ENCODE measurements at places on chromosomes 2 and 18. TPM values are rescaled to one million over a fixed set of nuclear protein-coding genes. Genes with fewer than 3 reads are reported as not detected.

DNA sequence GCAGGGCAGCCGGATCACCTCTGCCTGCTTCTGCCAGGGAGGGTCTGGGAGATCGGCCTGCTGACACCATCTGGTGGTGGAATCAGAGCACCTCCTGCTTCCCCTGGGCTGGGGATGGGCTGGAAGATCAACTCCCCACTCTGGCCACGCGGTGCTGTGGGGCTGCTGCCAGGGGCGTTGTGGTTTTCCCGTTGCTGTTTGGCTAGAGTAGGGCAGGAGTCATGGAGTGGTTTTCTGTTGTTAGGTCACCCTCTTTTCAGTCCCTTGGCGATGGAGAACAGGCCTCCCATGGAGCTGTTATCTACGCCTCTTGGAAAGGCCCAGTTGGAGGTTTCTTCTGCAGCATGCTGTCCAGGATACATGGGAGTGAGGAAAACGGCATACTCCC lies 15.2 kb downstream of the BCL2L11 start:
- DNase-seq = no peak
- no peaks in the 10 kb centered on the region for H3K36me3 ChIP-seq
- peaks cover 11% of the 10 kb centered on the region for H3K4me1 ChIP-seq
- H3K27ac ChIP-seq = peak overlapping the region; percentile 6
- H3K4me3 ChIP-seq = no peak overlapping the region
- H3K27me3 ChIP-seq = no peaks in the 10 kb centered on the region

DNA sequence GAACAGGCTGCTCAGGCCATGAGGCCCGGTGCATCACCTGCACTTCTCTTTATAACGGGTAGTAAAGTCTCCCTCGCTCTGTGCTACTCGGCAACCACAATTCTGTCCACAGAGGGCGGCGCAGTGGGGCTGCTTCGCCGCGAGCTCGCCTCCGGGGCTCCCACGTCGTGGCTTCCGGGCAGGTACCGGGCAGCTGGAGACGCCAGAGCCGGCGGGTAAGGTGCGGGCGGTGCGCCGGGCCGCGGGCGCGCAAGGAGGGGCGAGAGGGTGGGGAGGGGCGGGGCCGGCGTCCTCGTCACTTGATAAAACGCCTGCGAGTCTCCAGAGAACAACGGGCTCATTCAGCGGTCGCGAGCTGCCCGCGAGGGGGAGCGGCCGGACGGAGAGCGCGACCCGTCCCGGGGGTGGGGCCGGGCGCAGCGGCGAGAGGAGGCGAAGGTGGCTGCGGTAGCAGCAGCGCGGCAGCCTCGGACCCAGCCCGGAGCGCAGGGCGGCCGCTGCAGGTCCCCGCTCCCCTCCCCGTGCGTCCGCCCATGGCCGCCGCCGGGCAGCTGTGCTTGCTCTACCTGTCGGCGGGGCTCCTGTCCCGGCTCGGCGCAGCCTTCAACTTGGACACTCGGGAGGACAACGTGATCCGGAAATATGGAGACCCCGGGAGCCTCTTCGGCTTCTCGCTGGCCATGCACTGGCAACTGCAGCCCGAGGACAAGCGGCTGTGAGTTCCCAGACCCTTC lies at the start of gene ITGA6:
TSS of gene ITGA6 (plus strand) at position 331 of the 734 bp plus-strand sequence.
- H3K4me3 ChIP-seq = peak within 1 kb of the TSS; percentile 77
- H3K36me3 ChIP-seq = no peaks in the 10 kb centered on the region
- H3K27me3 ChIP-seq = no peaks in the 10 kb centered on the region
- H3K27ac ChIP-seq = peak within 1 kb of the TSS; percentile 85
- peak; percentile 62 for DNase-seq

DSG2 gene
- 125 TPM for total RNA-seq

DNA sequence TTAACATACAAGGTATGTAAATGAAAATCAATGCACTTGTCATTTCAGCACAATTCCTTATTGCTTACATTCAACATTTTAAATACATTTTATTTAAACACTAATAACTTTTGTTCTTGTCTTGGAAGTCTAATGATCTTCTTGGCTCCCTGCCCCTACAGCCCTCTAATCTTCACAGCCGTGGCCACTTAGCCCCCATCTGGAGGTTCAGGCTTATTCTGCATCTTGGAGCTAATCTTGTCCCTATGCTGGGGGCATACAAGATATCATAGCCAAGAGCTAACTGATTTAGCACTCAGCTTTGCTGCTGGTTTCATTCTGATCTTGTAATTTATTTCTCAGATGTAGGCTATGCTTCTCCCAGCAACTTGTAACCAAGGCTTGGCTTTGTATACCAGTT lies 140.8 kb downstream of the TMEFF2 start:
- no peak overlapping the region for H3K27ac ChIP-seq
- H3K36me3 ChIP-seq = no peaks in the 10 kb centered on the region
- no peaks in the 10 kb centered on the region for H3K27me3 ChIP-seq
- no peaks in the 10 kb centered on the region for H3K4me1 ChIP-seq

DNA sequence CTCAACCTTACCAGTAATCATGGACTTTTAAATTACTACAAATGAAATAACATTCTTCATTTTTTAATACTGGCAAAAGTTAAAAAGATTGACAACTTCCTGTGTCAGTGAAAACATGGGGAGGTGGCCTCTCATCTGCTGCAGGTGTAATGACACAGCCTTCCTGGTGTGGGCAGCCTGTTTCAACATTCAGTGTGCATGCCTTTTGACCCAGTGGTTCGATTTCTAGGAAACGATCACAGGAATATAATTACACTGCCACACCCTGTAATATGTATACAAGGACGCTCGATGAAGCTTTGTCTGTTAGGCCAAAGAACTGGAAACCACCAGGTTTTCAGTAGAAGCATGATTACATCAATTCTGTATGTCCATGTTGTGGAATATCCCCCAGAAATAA lies 68.7 kb downstream of the MTHFD2 start:
- H3K4me3 ChIP-seq = no peak overlapping the region
- H3K27me3 ChIP-seq = no peaks in the 10 kb centered on the region
- H3K27ac ChIP-seq = no peak overlapping the region
- H3K4me1 ChIP-seq = no peaks in the 10 kb centered on the region
- H3K36me3 ChIP-seq = no peaks in the 10 kb centered on the region

GRCh38 chr2:70785137-70785911 lies 5.1 kb downstream of the FIGLA start:
- H3K27ac ChIP-seq = no peak overlapping the region
- H3K36me3 ChIP-seq = no peaks in the 10 kb centered on the region
- DNase-seq = no peak
- H3K4me3 ChIP-seq = no peak overlapping the region
- no peaks in the 10 kb centered on the region for H3K4me1 ChIP-seq

- no peak overlapping the region for H3K27ac ChIP-seq
- no peak overlapping the region for H3K4me3 ChIP-seq
- H3K4me1 ChIP-seq = no peaks in the 10 kb centered on the region
- H3K27me3 ChIP-seq = no peaks in the 10 kb centered on the region
- no peak for DNase-seq
- no peaks in the 10 kb centered on the region for H3K36me3 ChIP-seq
These were observed 1115.3 kb downstream of the LRP1B start for GRCh38 chr2:141015341-141016047.

DNA sequence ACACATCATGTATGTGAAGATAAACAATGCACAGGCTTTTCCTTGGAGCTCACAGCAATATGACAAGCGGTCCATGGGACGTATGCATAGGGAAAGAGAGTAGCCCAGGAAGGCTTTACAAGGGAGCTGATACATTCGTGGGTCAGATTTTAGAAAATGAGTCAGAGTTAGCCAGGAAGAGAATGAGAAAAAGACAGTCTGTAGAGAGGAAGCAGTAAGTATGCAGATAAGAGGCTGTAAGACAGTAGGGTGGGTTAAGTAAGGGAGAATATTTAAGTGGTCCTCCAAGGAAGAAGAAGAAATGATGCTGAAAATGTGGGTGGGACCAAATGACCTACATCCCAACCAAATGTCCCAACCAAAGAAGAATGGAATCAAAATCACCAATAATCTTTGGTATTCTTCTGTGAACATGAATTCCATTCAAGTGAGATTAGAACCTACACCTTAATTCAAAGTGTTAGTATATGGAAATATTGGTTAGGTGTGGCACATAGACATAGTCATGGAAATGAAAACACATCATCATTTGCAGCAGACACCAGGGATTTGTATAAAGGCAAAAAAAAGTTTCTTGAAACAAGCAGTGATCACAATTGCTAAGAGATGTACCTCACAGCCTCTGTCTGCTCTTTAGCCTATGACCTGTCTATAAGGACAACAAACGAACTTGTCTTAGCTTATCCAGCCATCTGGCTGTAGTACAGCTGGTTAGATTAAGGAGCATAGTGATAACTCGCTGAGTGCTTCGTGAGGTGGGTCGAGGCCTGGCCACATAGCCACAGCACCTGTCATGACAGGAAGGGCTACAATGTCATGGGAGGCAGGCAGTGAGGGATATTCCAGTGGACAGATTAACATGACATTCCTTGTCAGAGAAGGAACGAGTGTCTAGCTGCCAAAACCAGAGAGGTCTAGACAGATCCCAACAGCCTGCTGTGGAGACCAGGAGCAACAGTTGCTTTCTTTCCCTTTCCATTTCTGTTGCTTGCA lies 133.6 kb downstream of the ALK start:
- no peak for DNase-seq
- no peaks in the 10 kb centered on the region for H3K4me1 ChIP-seq
- no peaks in the 10 kb centered on the region for H3K36me3 ChIP-seq
- H3K27me3 ChIP-seq = no peaks in the 10 kb centered on the region

NDUFV2 gene
- total RNA-seq = 113 TPM

GRCh38 chr2:8477552-8478470 lies 204.0 kb upstream of the ID2 start:
- H3K36me3 ChIP-seq = no peaks in the 10 kb centered on the region
- H3K27ac ChIP-seq = peak overlapping the region; percentile 85
- DNase-seq = no peak

TGFA gene
- total RNA-seq = 4.9 TPM

- H3K27ac ChIP-seq = no peak overlapping the region
- H3K27me3 ChIP-seq = no peaks in the 10 kb centered on the region
- no peaks in the 10 kb centered on the region for H3K4me1 ChIP-seq
These were observed 632.3 kb downstream of the LRP1B start for GRCh38 chr2:141498561-141498960.

DNA sequence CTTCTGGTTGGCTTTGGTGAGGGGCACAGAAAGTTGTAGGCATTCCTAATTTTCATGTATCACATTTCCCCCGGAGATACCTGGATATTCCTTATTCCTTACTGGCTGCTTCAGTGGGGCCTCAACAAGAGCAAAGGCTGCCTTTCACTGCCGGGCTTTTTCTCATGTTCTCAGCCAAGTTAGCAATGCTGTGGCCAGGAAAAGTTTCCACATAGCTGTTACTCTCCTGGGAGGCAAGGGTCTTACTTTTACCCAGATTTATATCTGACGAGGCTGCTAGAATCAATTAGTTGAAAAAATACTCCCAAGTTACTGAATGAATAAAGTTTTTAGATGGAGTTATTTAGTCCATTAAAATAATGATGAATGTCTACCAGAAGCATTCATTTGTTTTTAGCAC lies 230.5 kb downstream of the ZNF407 start:
- no peak overlapping the region for H3K27ac ChIP-seq
- no peaks in the 10 kb centered on the region for H3K4me1 ChIP-seq
- no peak overlapping the region for H3K4me3 ChIP-seq
- no peaks in the 10 kb centered on the region for H3K27me3 ChIP-seq

DNA sequence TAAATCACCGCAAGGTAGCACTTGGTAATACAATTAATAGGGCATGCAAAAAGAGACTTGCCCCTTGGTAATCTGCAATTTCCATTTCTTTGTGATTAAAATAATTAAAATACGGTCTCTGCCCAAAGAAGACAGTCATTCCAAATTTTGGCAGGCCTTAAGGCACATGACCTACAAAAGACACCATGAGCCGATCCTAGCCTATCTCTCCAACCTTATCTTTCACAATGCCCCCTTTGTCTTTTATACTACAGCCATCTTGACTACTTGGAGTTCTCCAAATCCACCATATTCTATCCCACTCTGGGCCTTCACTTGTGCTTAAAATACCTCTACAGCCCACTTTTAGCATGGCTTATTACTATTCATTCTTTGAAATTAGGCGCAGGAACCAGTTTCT lies 23.3 kb downstream of the CFAP210 start:
- no peak overlapping the region for H3K27ac ChIP-seq
- H3K36me3 ChIP-seq = no peaks in the 10 kb centered on the region
- no peak overlapping the region for H3K4me3 ChIP-seq
- H3K4me1 ChIP-seq = no peaks in the 10 kb centered on the region

- H3K27me3 ChIP-seq = no peaks in the 10 kb centered on the region
- H3K4me3 ChIP-seq = no peak overlapping the region
- DNase-seq = no peak
- no peaks in the 10 kb centered on the region for H3K4me1 ChIP-seq
These were observed 137.6 kb upstream of the HNMT start for GRCh38 chr2:137826373-137827372.

SLC38A11 gene
- total RNA-seq = 6.7 TPM

SCN7A gene
- total RNA-seq = 12.1 TPM

DNA sequence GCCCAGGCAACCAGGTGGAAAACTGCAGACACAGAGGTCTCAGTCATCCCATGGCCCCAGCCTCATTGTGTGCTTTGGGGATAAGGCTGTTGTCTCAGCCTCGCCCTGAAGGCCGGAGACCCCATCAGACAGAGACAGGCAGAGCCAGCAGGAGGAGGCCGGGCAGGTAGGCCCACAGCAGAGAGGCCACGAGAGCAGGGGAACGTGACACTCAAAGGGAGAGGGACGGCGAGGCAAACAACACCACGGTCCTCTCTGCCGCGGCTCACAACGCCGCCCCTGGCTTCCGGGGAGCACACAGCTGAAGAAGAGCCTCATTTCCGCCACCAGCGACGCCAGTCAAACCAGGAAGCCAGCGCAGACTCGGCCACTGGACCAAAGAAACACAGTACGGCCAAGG lies 103.3 kb downstream of the ZNF516 start:
- H3K27ac ChIP-seq = no peak overlapping the region
- no peaks in the 10 kb centered on the region for H3K27me3 ChIP-seq
- no peaks in the 10 kb centered on the region for H3K36me3 ChIP-seq
- H3K4me1 ChIP-seq = no peaks in the 10 kb centered on the region
- H3K4me3 ChIP-seq = no peak overlapping the region

RGPD4 gene
- total RNA-seq = not detected

CTAGE1 gene
- total RNA-seq = not detected

GRCh38 chr18:56166914-56167313 lies 471.5 kb downstream of the TXNL1 start:
- H3K4me1 ChIP-seq = no peaks in the 10 kb centered on the region
- H3K27ac ChIP-seq = no peak overlapping the region
- no peaks in the 10 kb centered on the region for H3K27me3 ChIP-seq
- H3K36me3 ChIP-seq = no peaks in the 10 kb centered on the region
- H3K4me3 ChIP-seq = no peak overlapping the region
- no peak for DNase-seq

- H3K36me3 ChIP-seq = peaks cover 5% of the 10 kb centered on the region
- no peak overlapping the region for H3K27ac ChIP-seq
- no peak for DNase-seq
- H3K4me3 ChIP-seq = no peak overlapping the region
These were observed 35.6 kb downstream of the CEP192 start for GRCh38 chr18:13026583-13027270.

SLC5A7 gene
- total RNA-seq = not detected

- no peak for DNase-seq
- H3K27me3 ChIP-seq = no peaks in the 10 kb centered on the region
- no peak overlapping the region for H3K4me3 ChIP-seq
- H3K4me1 ChIP-seq = no peaks in the 10 kb centered on the region
These were observed 307.0 kb upstream of the CELF4 start for GRCh38 chr18:37872562-37872961.
